ENCODE measurements at places on chromosomes 3 and 15. TPM values are rescaled to one million over a fixed set of nuclear protein-coding genes. Genes with fewer than 3 reads are reported as not detected.
A peak's percentile ranks its signal among the peaks of the same experiment; 100 is the strongest.

The SHISA5 gene
- total RNA-seq, result 47.3 TPM

The PBRM1 gene
- 52.3 TPM for total RNA-seq

The FAM98B gene
- total RNA-seq, result 28.7 TPM

DNA sequence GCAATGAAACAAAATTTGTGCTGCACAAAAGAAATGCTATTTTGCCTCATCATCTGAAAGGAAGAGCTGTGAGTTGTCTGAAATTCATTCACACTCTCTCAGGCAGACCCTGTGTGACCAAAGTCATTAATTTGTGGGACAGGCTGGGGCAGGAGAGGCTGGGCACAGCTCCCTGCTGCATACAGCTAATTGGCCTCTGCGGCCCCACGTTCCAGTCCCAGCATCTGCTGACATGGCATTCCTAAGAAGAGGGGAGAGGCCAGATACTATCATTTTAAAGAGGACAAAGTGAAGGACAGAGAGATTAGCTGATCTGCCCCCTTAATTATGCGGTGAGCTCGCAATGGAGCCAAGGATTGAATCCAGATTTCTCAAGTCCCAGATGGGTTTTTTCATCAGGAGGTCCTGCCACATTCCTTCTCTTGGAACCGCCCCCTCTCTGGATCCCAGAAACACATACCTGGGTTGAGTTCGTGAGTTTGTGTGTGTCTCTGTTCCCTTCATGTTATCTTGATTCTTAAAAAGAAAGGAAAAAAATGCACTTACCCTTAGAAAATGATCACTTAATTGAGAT, 25.1 kb downstream of the POLR2M start:
- no peak overlapping the region for H3K27ac ChIP-seq
- peaks cover 16% of the 10 kb centered on the region for H3K4me1 ChIP-seq
- H3K4me3 ChIP-seq, result no peak overlapping the region
- H3K36me3 ChIP-seq, result no peaks in the 10 kb centered on the region
- no peak for DNase-seq
- no peaks in the 10 kb centered on the region for H3K27me3 ChIP-seq

DNA sequence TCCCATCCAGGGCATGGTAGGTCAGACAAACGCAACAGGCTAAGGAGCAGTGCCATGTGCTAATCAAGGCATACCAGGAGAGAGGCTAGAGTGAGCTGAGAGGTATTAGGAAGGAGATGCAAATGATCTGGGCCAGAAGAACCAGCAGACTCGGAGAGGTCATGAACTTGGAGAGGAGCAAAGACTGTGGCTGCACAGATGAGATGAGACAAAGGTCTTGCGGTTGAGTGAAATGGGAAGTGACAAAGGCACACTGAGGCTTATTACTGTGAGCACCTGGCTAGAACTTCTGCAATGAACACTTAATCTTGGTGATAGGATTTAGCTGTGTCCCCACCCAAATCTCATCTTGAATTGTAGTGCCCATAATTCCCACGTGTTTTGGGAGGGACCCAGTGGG, 380.2 kb downstream of the ULK4 start:
- no peak overlapping the region for H3K27ac ChIP-seq
- DNase-seq, result no peak
- H3K4me1 ChIP-seq, result no peaks in the 10 kb centered on the region
- H3K27me3 ChIP-seq, result no peaks in the 10 kb centered on the region
- no peaks in the 10 kb centered on the region for H3K36me3 ChIP-seq

DNA sequence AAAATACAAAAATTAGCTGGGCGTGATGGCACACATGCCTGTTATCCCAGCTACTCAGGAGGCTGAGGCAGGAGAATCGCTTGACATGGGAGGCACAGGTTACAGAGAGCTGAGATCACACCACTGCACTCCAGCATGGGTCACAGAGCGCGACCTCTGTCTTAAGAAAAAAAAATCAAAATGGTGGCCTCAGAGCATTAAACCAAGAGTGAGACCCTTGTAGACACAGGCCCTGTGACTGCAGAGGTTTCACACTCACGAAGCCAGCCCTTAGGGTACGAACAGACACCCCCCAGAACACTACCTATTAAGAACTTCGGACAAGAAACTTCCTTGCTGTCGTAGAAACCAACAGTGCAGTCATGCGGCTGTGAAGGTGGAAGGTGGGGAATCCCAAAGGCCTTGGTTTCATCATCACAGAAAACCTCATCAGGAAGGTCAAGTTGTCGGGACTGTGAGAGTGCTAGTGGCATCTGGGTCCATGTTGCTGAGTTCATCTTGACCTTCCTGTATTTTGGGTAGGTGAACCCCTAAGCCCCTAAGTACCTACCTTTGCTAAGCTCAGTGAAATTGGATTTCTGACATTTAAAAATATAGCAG, 4.8 kb upstream of the PDE8A start:
- no peaks in the 10 kb centered on the region for H3K36me3 ChIP-seq
- no peak overlapping the region for H3K4me3 ChIP-seq
- no peak for DNase-seq
- no peaks in the 10 kb centered on the region for H3K27me3 ChIP-seq
- peaks cover 33% of the 10 kb centered on the region for H3K4me1 ChIP-seq

The ZKSCAN7 gene
- total RNA-seq, result 2.6 TPM

- no peak overlapping the region for H3K4me3 ChIP-seq
- H3K4me1 ChIP-seq, result no peaks in the 10 kb centered on the region
- DNase-seq, result no peak
These were observed 594.8 kb downstream of the NTRK3 start for GRCh38 chr15:87661454-87662355.

DNA sequence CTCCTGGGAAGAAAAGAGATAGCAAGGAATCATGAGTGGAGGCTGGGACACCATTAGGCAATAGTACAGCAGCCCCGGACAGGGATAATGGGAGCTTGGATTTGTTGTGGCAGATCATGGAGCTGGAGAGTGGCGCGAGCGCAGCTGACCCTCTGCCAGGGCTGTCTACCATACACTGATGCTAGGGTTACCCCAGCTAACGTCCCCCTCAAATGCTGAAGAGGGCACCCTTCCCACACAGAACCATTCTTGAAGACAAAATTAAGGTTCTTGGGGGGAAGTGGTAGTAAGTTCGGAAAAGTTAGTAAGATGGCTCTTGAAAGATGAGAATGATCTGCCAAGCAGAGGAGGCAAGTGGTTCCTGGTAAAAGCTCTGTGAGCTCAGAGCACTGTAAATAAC, 61.1 kb downstream of the ST3GAL6 start:
- DNase-seq, result no peak
- no peak overlapping the region for H3K4me3 ChIP-seq
- no peaks in the 10 kb centered on the region for H3K27me3 ChIP-seq
- H3K4me1 ChIP-seq, result peaks cover 13% of the 10 kb centered on the region
- H3K27ac ChIP-seq, result no peak overlapping the region

DNA sequence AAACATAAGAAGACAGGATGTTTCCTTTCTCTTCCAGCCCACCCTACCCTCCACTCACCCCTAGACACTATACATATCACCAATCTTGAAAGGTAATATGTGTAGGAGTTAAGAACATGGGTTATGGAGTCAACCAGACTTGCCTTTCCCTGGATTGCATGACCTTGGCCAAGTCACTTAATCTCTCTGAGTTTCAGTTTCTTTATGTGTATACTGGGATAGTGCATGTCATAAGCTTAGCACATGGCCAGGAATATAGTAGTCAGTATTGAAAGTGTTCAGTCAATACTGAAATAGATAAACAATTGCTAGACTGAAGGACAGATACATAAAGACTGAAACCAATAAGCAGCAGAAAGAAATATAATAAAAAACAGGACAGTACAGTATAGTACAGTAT, 283.2 kb upstream of the STT3B start:
- H3K27ac ChIP-seq, result no peak overlapping the region
- H3K4me1 ChIP-seq, result no peaks in the 10 kb centered on the region
- DNase-seq, result no peak
- H3K36me3 ChIP-seq, result no peaks in the 10 kb centered on the region
- no peak overlapping the region for H3K4me3 ChIP-seq

The MESP1 gene
- 8.4 TPM for total RNA-seq

GRCh38 chr3:172520301-172520831, 2.9 kb downstream of the TNFSF10 start:
- no peaks in the 10 kb centered on the region for H3K27me3 ChIP-seq
- peak overlapping the region; percentile 86 for H3K27ac ChIP-seq
- H3K4me3 ChIP-seq, result peak overlapping the region; percentile 74

DNA sequence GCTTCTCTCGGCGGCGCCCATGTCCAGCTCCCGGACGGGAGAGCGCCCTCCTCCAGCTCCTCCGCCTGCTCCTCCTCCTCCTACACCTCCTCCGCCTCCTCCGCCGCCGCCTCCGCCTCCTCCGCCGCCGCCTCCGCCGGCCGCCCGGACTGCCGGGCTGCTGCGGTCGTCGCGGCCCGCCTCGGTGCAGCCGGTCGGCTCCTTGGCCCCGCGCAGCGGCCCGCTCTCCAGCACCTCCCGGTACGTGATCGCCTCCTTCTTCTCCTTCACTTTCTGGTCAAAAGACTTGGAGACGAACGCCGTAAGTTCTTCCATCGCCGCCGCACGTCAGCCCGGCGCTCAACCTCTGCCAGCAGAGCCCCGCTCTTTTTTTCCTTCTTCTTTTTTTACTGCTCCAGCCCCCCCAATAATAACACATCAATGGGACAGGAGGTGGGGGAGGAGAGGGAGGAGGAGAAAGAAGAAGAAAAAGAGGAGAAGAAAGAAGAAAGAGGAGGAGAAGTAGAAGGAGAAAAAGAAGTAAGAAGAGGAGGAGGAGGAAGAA, 438 bp downstream of the SHOX2 start:
- H3K36me3 ChIP-seq, result no peaks in the 10 kb centered on the region
- peaks cover 86% of the 10 kb centered on the region for H3K27me3 ChIP-seq
- H3K4me3 ChIP-seq, result peak overlapping the region; percentile 60
- no peak for DNase-seq
- H3K27ac ChIP-seq, result no peak overlapping the region

GRCh38 chr3:114093016-114093380, 36.5 kb downstream of the QTRT2 start:
- H3K4me3 ChIP-seq, result peak overlapping the region; percentile 30
- DNase-seq, result no peak
- no peaks in the 10 kb centered on the region for H3K27me3 ChIP-seq
- peak overlapping the region; percentile 66 for H3K27ac ChIP-seq
- peaks cover 18% of the 10 kb centered on the region for H3K4me1 ChIP-seq

DNA sequence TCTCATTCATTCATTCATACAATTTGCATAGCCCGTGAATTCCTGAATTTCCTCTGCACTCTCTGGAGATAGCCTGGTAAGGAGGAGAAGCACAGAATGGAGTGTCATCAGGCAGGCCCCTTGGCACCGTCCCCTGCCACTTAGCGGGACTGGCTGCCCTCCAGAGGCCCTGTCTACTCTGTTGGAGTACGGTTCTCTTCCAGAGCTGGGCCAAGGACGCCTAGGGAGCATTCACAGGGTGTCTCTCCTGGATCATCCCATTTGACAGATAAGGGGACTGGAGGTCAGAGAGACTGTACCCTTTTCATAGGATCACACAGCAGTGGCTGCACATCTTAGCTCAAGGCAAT, 48.0 kb downstream of the PTH1R start:
- H3K27ac ChIP-seq, result peak overlapping the region; percentile 90
- peaks cover 47% of the 10 kb centered on the region for H3K36me3 ChIP-seq
- H3K4me3 ChIP-seq, result no peak overlapping the region
- H3K27me3 ChIP-seq, result no peaks in the 10 kb centered on the region

- no peak overlapping the region for H3K27ac ChIP-seq
- no peaks in the 10 kb centered on the region for H3K36me3 ChIP-seq
These were observed 1575.1 kb downstream of the OTOL1 start for GRCh38 chr3:163071713-163072112.

The LRRIQ4 gene
- total RNA-seq, result not detected

DNA sequence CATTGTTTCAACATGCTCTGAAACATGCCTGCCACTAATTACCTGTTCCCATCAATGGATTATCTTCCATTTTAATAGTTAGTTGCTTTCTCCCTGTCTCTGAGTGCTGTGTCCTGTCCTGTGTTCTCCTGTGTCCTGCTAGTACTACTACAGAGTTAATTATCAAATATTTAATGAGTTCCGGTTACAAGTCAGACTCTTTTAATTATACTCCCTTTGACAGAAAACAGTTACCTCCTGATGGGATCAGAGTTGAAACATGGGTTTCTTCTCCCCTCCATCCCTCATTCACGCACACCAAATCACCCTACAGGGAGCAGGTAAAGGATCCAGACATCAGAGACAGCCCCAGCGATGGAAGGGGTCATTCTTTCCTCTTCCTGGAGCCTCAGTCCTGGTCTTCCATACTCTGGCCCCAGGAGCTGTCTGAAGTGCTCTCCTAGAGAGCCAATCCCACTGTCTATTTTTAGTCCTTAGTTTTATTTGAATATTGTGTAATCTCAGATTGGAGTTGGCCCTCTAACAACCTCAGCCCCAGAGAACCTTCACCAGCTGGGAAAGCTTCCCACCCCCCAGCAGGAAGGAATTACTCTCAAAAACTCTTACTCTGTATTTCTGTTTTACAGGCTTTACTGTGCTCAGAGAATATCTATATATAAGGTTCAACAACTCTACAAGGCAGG, 137.0 kb upstream of the C2CD4B start:
- peaks cover 6% of the 10 kb centered on the region for H3K27me3 ChIP-seq
- H3K4me1 ChIP-seq, result peaks cover 15% of the 10 kb centered on the region
- no peaks in the 10 kb centered on the region for H3K36me3 ChIP-seq
- no peak overlapping the region for H3K4me3 ChIP-seq
- H3K27ac ChIP-seq, result no peak overlapping the region
- DNase-seq, result no peak

DNA sequence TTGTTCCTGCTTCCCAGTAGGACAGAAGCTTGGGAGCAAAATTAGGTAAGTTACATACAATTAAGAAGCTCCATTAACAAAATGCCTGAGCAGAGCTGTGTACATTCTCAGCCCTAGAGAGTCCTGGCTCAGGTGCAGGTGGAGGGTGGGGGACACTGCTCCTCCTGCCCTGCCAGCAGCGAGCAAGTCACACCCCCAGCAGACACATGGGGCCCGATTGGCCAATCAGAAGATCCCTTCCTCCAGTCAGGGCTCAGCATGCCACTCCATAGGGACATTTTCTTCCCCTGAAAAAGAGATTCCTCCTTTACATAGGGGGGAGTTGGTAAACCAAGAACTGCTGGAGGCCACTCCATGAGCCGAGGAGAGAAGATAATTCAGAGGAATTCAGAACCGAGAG, 62.1 kb downstream of the PLXNA1 start:
- H3K4me3 ChIP-seq, result no peak overlapping the region
- H3K4me1 ChIP-seq, result peaks cover 10% of the 10 kb centered on the region
- no peak overlapping the region for H3K27ac ChIP-seq
- DNase-seq, result no peak
- H3K27me3 ChIP-seq, result peaks cover 6% of the 10 kb centered on the region

GRCh38 chr15:84878504-84878903, 6.0 kb upstream of the SLC28A1 start:
- H3K4me1 ChIP-seq, result peaks cover 14% of the 10 kb centered on the region
- H3K27ac ChIP-seq, result no peak overlapping the region
- peak; percentile 60 for DNase-seq
- no peaks in the 10 kb centered on the region for H3K27me3 ChIP-seq
- H3K36me3 ChIP-seq, result no peaks in the 10 kb centered on the region

GRCh38 chr15:43484455-43484854, 8.5 kb downstream of the TP53BP1 start:
- H3K4me1 ChIP-seq, result peaks cover 20% of the 10 kb centered on the region
- no peaks in the 10 kb centered on the region for H3K27me3 ChIP-seq
- no peak overlapping the region for H3K4me3 ChIP-seq
- H3K36me3 ChIP-seq, result peaks cover 54% of the 10 kb centered on the region
- no peak for DNase-seq
- H3K27ac ChIP-seq, result peak overlapping the region; percentile 9
